Foreskin melanocyte (primary cell): ENCODE measurements at places on chromosomes 5 and 9.

- no peak for DNase-seq
Observed at GRCh38 chr5:22531986-22532385, 321.2 kb downstream of the CDH12 start.

DNA sequence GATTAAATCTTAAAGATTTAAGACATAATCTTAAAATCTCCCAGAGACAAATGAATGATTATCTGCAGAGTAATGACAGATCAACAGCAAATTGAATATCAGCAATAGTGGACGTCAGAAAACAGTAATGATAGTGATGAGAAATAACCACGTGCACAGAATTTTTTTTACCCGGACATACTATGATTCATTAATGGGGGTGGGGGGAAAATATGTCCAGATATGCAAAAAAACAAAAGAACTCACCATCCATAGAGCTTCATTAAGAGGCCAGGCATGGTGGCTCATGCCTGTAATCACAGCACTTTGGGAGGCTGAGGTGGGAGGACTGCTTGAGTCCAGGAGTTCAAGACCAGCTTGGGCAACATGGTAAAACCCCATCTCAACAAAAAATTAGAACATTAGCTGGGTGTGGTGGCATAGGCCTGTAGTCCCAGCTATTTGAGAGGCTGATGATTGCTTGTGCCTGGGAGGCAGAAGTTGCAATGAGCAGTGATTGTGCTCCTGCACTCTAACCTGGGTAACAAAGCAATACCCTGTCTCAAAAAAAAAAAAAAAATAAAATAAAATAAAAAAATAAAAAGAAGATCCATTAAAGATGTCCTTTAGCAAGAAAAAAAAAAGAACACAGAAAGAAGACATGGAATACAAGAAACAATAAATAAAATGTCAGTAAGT is 30.9 kb upstream of the SHOC1 start:
- DNase-seq, result peak; percentile 82

- DNase-seq, result no peak
Observed at GRCh38 chr9:4663956-4664355, 1.9 kb downstream of the PLPP6 start.

DNA sequence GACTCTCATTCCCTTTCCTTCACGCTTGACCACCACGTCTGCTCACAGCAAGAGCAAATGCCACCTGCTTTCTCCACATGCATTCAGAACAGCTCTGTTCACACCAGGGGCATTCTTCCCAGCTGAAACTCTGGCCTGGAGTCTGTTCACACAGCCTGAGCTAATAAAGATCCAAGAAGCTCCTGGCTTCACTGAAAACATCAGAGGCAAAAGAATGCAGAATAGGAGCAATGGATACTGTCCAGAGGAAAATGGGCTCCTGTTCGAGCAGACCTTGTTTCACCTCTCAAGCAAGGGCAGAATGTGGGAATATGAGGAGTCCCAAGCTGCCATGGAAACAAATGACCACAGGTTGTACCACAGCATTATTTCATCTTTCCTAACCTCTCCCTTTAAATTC is 402.7 kb upstream of the TNC start:
- no peak for DNase-seq

- no peak for DNase-seq
Observed at GRCh38 chr5:180213256-180213600, 4.2 kb upstream of the RASGEF1C start.
